SW 1271 (cell line): ENCODE measurements at places on chromosomes 6 and 20.

DNA sequence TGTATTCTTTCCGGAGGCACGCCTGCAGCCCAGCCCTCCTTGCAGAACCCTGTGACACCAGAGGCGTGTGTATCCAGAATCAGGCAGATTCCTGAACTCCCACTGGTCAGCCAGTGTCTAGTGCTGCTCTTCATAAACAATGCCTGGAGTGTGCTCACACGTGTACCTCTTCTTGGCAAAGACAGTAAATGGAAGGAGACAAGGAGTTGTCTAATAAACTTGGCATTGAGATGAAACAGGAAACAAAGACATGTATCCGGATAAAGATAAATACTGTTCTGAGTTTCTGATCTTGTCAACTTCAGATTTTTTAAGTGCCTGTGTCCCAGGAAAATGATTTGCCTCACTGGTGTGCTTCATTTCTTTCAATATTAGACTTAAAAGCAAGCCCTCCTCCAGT is 1.7 kb downstream of the RPS6KA2 start:
- DNase-seq, result no peak

GRCh38 chr6:4872841-4873240 is 96.6 kb downstream of the CDYL start:
- no peak for DNase-seq

DNA sequence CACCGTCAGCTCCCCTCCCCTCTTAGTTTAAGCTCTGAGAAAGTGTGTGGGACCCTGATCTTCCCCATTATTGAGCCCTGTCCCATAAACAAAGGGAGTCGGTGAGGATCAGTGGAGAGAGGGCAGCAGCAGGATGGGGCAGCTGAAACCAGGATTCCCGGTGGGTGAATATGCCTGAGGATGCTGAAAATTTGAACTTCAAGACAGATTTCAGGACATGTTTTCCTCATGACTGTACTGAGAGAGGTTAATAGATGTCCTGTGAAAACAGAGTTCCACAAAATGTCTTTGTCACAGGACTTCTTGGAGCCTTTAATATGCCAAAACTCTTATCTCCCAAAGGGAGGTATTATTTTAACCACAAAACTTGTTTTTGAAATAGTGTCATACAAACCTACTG is 53.5 kb upstream of the SLC22A16 start:
- no peak for DNase-seq

- peak; percentile 64 for DNase-seq
Observed at GRCh38 chr6:52603000-52603795, 26.3 kb upstream of the TRAM2 start.

GRCh38 chr6:23245572-23245971 is 676.2 kb downstream of the HDGFL1 start:
- DNase-seq, result no peak

DNA sequence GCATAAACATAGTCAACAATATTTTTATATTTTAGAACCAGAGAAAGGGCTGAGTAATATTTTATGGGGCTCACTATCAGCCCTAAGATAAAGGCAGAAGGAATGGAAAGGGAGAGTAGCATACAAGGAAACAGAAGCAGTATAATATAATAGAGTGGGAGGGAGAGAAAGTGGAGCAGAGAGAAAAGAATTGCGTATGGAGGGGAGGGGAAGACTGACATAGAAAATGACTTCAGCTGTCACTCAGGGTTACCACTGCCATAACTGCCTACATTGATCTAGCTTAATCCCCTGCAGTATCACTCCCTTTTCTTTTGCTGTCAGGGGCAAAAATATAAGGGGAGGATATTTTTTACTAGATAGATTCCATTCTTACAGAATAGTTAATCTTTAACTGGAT is 1133.5 kb upstream of the MAP3K7 start:
- no peak for DNase-seq

DNA sequence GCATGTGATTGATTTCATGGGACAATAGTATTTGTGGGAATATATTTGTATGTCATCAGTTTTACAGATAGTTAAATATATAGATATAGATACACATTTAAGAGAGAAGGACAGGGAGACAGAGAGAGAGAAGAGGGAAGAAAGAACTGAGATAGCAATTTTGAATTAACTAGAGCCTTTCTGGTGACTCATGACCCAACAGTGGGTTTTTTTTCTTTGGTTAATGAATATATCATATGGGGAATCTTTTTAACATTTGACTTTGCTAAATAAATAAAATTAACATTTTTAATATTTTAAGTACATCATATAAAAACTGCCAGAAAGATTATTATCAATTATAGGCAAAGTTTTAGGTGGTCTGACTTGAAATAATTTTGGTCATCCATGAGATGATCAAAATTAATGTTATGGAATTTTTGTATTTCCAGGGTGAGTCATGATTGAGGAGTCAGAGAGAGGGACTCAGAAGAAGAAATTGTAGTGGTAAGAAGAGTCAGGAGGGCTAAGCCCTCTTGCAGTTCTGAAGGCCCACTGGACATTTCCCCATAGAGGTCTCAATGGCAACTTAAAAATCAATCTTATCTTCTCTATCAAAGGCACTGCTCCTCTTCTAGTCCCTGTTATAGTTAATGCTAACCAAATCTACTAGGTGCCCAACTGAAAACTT is 508.1 kb upstream of the MAP3K7 start:
- DNase-seq, result no peak

GRCh38 chr6:71420693-71421328 is 132.2 kb downstream of the OGFRL1 start:
- peak; percentile 96 for DNase-seq

DNA sequence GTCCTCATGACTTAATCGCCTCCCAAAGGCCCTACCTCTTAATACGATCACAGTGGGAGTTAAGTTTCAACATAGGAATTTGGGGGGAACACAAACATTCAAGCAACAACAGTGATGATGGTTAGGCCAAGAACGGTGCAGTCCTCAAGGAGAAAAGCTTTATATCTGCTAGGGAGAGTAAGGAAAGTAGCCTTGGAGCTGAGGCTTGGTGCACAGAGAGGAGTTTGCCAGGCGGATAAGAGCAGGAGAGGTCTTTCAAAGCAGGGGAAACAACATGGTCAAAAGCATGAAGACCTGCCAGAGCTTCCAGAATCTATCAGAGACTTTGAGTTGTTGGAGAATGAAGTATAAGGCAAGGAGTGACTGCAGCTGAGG is 119.1 kb downstream of the PLCB1 start:
- no peak for DNase-seq

DNA sequence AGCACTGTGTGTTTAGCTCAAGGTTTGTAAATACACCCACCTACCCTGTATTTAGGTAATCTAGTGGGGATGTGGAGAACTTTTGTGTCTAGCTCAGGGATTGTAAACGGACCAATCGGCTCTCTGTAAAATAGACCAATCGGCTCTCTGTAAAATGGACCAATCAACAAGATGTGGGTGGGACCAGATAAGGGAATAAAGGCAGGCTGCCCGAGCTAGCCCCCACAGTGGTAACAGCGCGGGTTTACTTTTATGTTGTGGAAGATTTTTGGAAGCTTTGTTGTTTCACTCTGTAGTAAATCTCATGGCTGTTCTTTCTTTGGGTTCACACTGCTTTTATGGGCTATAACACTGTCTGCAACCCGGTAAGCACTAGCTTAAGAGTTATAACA is 32.1 kb upstream of the RANBP9 start:
- DNase-seq, result no peak

DNA sequence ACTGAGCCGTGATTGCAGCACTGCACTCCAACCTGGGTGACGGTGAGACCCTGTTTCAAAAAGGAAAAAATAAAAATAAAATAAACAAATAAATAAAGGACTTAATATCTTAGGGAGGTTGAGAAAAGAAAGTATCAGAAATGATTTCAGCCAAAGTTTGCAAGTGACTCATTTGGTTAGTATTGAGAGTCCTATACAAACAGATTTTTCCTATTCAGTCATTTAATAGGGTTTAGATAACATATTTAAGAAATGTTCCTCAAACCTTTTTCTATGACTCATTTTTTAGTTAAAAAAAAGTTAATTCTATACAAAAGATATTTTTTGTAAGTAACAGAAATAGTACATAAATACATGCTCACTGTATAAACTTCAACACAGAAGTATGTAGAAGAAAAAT is 235.1 kb downstream of the GJA1 start:
- no peak for DNase-seq

DNA sequence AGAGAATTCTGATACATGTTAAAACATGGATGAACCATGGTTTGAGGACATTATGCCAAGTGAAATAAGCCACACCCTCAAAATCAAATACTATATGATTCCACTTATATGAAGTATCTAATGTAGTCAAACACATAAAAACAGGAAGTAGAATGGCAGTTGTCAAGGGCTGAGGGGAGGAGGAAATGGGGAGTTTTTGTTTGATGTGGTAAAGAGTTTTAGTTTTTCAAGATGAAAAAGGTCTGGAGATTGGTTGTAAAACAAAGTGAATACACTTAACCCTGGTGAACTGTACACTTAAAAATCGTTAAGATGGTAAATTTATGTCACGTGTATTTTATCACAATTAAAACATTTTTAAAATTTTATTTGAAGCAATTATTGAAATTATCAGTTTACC is 127.4 kb upstream of the GRIK2 start:
- DNase-seq, result no peak

DNA sequence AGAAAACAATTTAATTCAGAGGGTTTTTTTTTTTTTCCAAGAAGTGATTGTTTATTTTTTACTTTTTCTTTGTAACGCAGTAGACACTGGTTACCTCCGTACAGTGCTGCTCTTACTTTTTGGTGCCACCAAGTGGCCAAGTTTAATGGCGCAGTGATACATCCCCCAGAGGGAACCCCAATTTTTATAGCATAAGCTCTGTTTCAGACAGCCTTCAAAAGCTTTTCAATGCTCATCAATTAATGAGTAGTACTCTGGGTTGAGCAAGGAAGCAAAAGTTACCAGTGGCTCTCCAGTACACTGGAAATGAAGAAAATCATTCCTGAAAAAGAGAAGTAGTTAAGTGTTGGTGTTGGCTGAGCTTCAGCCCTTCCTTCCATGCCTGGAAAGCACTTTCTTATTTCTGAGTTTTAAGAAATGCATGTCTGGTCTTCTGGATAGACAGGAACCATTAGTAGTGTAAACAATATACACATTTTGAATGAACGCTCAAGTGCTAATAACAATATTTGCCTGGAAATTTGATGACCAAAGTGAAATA is 129.1 kb upstream of the SMLR1 start:
- no peak for DNase-seq
